ENCODE measurements at places on chromosomes 1 and 21.
A peak's percentile ranks its signal among the peaks of the same experiment; 100 is the strongest.

DNA sequence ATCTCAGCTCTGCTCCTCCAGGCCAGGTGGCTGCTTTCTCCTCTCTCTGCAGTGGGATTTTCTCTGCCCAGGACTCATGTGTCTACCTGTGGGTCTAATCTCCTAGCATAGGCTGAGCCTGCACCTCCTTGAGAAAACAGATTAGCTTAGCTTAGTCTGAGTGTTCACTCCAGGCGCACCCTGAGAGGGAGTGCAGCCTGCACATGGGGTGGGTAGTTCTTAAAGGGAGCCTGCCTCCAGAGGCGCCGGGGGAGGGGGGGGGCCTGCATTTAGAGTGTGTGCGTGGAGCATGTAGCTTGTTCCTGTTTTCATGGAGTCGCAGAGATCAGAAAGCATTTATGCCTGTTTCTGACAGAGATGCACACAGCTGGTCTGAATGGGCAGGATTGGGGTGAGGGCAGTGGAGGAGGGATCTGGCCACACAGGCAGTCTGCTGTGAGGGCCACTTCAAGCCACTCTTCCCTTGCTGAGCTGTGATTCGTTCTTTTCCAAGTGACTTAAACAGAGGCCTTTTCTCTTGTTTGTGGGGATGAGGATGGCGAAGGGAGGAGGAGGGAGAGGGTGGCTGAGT is 45.2 kb downstream of the GALNT2 start:
- peak; percentile 48 for DNase-seq

DNA sequence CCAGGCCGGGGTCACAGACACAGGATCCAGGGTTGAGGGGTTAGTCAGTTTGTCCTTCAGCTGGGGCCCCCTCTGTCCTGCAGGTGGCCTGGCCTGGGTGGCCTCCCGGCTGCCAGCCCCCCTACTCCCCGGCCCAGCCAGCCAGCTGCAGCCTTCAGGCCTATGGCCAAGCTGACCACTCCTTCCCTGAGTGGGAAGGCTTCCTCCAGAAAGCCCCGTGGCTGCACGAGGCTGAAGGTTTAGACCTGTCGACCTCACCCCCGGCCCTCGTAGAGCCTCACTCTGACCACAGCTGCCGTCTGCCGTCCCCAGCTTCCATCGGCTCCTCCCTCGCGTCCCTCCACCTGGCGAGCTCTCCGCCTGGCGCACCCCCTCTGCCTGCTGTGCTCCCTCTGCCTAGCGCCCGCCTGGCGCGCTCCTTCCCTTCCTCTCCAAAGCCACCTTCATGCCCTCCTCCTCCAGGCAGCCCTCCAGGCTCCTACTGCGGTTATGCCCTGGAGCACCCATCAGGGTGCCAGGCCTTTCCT is 9.6 kb downstream of the TTLL10 start:
- DNase-seq: peak; percentile 24

- DNase-seq: no peak
Measured at GRCh38 chr1:30381266-30381665, 342.1 kb downstream of the MATN1 start.

GRCh38 chr21:21183092-21183491 is 184.9 kb downstream of the NCAM2 start:
- DNase-seq: no peak
